ENCODE measurements at places on chromosomes 13 and 19.

DNA sequence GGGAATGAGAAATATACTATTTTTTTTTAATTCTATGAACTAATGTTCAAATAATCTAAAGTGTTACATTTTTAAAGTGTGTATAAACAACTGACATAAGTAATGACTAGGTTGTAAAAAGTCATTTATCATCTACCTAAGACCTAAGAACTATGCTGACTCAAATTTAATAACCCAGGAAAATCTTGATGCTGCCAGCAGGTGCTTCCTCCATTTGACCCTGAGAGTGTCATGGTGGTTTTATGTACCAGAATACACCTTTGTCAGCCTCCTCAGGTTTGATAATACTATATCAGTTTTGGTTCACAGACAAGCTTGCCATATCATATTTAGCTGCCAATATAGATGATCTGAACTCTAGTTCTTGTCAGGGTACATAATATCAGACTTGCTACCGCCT is 1151.2 kb downstream of the PCDH17 start:
- no peak for DNase-seq

GRCh38 chr19:1941146-1942077 is at the start of gene CSNK1G2:
Gene CSNK1G2, plus strand, starts transcription at chr19:1941172. Its CDS starts 28,601 bp downstream, at chr19:1969773.
- no peak for DNase-seq

- DNase-seq = no peak
Observed at GRCh38 chr13:31385540-31385939, 185.8 kb downstream of the B3GLCT start.

- DNase-seq = no peak
Observed at GRCh38 chr13:99832347-99832746, 139.2 kb downstream of the ZIC5 start.

GRCh38 chr19:756236-756635 is 5.3 kb downstream of the MISP start:
- no peak for DNase-seq

- no peak for DNase-seq
Observed at GRCh38 chr13:64276232-64276631, 2860.6 kb upstream of the PCDH20 start.

DNA sequence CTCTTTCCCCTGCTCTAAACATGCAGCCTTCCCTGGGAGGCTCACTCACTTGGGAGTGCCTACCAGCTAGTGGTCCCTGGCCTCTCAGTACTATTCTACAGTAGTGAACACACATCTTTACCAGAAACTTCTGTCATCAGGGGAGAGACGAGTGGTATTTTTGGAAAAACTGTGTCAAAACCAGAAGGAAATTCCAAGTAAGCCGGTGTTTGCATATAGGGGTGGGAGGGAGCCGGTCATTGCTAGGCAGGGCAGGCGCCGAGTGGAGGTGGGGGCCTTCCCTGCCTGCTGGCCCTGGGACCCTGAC is 7.0 kb downstream of the RPS9 start:
- DNase-seq = no peak

- no peak for DNase-seq
Observed at GRCh38 chr19:34393031-34393430, 11.2 kb upstream of the PDCD2L start.

- DNase-seq = no peak
Observed at GRCh38 chr13:40187841-40188591, 478.4 kb downstream of the FOXO1 start.

- no peak for DNase-seq
Observed at GRCh38 chr13:111584101-111584672, 263.7 kb downstream of the TEX29 start.

DNA sequence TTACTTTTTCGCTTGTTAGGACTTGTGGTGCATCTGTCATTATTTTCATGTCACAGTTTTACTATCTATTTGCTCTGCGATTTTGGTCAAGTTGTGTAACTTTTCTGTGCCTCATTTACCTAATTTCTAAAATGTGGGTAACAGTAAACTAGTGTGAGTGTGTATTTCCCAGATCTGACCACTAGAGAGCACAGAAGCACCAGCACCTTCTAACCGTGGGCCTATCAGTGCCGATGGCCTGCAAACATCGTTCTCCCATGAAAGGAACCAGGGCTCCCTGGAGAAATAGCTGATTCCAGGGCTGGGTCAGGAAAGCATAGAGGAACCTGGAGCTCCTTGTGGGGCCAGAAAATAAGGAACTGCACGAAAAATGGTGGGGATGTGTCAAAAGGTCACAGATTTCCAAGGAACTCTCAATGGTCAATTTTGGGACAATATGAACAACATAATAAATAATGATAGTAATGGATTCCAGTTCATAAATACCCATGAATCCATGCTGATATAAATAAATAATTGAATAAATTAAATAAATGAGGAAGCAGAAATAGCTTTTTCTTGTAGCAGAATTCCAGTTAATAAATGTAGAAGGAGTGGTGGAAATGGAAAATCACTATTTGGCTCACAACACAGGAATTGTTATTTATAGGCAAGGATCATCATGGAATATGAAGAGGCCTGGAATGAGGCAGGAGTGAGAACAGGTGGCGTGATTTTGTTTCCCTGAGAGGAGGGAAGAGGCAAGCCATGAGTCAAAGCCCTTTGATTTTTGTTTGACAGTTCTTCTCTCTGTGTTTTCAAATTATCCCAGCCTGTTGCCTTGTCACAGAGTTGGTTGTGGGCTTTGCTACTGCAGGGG is 31.1 kb downstream of the CEACAM8 start:
- no peak for DNase-seq

DNA sequence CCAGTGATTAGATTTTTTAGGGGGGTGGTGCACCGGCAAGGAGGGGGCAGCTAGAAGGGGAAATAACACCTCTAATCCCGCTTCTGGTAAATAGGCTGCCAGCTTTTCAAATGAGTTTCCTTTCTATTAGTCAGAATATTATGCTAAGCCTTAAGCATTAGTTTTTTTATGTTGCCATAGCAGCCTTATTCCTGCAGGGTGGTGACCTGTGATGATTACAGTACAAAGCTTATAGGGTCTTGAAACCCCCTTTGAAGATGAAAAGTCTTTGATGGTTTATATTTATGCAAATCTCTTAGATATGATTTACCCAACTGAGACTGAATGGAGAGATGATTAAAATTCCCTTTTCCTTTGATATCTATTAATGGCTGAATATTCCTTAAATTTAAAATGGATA is 109.8 kb downstream of the ZIC5 start:
- DNase-seq = no peak

DNA sequence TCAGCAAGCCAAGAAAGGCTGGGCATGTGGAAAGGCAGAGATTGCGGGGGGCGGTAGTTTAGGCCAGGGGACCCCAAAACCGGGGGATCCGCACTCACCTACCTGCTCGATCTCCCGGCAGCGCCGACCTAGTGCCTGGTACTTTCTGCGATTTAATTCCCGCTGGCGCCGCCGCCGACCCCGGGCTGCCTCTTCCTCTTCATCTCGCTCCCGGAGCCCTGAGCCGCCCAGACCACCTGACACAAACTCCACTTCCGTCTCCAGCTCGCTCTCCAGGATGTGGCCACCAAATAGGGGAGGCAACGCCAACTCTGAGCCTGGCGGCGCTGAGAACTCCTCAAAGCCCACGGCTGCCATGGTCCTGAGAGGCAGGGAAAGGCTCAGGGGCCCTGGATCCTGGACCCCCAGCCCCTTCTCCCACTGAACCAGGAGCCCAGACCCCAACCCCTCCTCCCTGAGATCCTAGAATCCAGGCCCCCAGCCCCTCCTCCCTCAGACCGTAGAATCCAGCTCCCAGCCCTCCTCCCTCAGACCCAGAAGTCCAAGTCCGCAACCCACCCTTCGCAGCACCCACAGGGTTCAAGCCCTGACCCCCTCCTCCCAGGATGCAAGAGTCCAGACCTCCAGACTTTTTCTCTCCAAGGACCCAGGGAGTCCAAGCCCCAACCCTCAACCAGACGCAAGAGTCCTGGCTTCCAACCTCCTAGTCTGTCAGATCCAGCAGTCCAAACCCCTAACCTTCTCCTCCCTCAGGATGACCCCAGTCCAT is 933 bp downstream of the TFPT start:
- DNase-seq = no peak

DNA sequence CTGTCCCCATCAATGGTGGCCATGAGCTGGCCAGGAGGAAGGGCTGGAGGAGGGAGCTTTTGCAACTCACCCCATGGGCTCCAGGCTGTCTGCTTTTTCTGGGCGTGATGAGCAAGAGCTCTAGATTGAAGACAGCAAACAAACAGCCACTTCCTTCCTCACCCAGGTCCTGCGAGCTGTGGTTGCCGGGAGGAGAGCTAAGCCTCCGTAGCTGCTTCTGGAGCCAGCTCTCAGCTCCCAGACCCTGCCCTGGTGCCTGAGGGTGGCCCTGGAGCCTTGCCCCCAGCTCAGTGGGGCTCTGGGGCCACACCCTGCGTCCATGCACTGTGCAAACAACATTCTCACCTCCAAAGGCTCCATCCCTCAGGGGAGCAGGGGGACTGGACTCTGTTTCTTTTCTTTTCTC is 6.2 kb downstream of the MYO1F start:
- no peak for DNase-seq

GRCh38 chr13:25032160-25032559 is 63.8 kb upstream of the PABPC3 start:
- DNase-seq = no peak

- DNase-seq = no peak
Observed at GRCh38 chr19:16206637-16207036, 8.9 kb downstream of the AP1M1 start.

GRCh38 chr19:6297202-6297601 is 17.4 kb upstream of the MLLT1 start:
- no peak for DNase-seq

DNA sequence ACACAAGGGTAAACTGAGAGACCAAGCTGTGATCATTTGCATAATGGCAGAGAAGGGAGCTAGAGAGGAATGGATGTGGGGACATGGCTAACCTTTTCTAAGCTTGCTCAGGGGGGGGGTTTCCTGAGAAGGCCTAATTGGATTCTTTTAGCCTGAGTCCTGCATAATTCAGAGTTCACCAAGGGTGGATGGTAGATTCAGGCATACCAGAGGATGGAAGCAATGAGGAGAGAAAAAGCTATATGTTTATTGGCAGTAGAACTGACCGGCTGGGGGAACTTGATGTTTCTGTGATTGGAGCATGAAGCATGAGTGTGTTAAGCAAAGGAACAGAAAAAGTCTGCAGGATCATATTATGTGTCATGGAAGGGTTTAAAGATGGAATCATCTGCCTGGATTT is 65.9 kb upstream of the KLF12 start:
- DNase-seq = no peak
